ENCODE measurements at places on chromosomes 5 and 9.

GRCh38 chr5:69517763-69518212, 25.2 kb downstream of the OCLN start:
- no peak for DNase-seq

DNA sequence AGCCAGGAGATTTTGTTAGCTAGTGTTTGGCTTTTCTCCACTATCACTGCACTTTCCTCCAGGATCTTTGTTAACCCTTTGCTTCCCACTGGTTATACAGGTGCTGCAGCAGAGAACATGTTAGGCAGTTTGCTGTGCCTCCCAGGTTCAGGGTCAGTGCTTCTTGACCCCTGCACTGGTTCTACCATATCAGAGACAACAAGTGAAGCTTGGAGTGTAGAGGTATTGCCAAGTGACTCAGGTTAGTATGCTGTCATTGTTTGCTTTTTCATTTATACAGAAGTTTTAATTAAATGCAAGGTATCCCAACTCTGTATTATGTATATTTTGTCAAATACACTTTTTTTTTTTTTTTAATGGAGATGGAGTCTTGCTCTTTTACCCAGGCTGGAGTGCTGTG, 68.4 kb downstream of the GAPVD1 start:
- DNase-seq: no peak

DNA sequence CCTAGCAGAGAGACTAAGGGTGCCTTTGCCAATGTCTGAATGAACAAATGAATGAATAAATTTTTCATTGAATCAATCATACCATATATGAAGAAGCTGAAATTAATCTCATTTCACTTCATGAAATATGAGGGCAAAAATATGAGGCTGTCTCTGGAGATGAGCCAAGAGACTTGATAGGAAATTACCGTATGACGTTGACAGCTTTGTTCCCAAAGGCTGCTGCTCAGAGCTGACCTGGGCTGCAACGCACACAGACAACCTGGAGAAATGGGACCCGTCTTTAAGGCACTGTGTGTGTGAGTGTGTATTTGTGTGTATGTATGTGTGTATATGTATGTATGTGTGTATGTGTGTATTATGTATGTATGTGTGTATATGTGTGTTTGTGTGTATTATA, 226.1 kb downstream of the IRX2 start:
- DNase-seq: no peak

GRCh38 chr5:149667829-149668330, 62.2 kb upstream of the PPARGC1B start:
- no peak for DNase-seq

DNA sequence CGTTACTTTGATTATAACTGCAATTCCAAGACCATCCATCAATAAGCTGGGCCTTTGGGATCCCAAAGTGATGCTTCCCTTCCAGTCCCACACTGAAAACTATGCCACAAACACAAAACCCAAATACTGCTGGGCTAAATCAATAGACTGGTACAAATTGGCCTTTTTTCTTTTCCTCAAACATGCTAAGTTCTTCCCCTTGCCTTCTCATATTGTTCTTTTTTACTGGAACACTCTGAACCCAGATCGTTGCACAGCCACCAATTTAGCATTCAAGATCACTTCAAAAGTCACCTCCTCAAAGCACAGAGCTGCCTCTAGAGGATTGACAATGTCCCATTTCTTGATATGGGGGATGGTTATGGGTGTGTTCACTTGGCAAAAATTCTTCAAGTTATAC, 66.0 kb downstream of the ACTL7B start:
- DNase-seq: no peak

DNA sequence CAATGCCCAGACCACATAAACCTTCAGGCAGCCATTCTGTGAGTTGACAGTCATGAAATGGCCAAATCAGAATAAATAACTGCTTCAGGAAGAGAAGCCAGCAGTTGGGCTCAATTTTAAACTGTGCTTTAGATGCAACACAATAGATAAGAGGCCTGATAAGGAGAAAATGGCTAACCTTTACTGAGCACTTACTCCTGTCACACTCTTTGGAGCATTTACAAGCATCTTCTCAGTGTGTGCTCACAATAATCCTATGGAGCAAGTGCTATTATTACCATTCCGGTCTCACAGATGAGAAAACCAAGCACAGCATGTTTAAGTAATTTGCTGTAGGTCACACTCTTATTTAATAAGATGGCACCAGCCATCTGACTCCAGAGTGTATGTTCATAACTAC, 11.5 kb upstream of the SH3RF2 start:
- no peak for DNase-seq

GRCh38 chr5:98458726-98459125, 314.7 kb upstream of the RGMB start:
- no peak for DNase-seq

DNA sequence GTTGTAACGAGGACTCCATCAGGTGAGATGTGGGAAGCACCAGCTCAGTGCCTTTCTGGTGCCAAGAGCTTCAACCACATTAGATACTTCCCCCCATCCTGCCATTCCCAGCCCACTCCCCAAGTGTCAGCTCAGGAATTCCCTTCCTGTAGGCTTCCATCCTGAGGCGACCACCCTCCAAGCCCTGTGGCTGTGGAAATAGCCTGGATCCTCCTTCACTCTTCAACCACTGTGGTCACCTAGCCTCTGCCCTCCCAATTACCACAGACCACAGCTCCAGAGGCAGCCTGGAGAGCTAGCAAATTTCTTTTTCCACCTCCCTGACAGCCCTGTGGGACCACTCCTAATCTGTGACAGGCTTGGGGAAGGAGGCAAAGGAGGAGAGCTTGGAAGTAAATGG, 219.8 kb upstream of the MAP3K1 start:
- DNase-seq: no peak

- peak; percentile 16 for DNase-seq
Measured at GRCh38 chr9:130866474-130866965, 30.1 kb downstream of the QRFP start.

- DNase-seq: no peak
Measured at GRCh38 chr5:167943343-167943742, 348.1 kb upstream of the WWC1 start.

DNA sequence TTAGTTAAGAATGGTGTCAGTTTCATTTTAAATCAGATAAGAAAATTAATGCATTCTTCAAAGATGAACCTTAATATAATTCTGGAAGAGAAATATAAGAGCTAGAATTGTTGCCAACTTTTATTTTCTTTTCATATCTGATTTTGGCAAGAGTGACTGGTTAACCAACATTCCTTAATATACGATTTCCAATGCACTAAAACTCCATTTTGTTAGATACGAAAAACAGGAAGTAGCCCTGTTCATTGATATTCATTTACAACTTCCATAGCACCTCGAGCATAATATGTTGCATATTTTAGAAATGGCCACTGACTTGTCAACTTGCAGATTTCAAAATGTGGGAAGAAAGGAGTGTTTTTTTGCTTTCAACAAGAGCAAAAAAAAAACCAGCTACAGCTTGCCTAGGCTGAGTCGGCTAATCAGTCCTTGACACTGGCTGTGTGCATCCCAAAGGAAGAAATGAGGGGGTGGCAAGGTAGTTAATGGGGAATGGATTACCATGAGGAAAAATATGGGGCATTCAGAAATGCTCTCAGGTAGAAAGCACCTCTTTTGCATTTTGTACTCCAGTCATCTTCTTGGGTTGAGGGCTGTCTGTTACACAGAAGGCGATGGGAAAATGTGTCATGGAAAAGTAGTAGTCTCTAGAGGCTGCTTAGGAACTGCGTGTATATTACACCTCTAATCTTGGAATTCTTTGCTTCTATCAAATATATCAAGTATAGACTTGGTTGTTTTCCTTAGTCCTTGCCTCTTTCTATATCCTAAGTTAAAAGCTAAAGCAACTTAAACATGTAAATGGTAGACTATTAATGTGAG, 3.9 kb downstream of the MAP3K1 start:
- no peak for DNase-seq

DNA sequence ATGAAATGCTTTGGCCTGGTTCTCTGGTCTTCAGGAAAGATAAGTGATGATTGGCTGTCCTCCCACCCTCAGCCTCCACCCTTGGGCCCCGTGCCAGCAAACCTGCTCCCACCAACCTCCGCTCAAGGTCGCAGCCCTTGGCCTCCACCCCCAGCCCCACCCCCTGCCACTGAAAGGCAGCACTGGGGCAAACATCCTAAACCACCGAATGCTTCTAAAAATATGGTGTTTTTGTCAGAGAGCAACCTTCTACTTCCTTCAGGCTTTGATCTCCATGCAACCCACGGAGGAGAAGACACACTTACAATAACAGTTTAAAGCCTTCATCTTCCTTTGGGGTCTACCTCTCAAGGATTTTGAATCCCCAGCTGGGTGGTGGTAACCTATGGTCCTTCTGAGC, 24.0 kb upstream of the TCF7 start:
- DNase-seq: no peak

- DNase-seq: no peak
Measured at GRCh38 chr5:146222005-146222404, 18.6 kb downstream of the RBM27 start.

DNA sequence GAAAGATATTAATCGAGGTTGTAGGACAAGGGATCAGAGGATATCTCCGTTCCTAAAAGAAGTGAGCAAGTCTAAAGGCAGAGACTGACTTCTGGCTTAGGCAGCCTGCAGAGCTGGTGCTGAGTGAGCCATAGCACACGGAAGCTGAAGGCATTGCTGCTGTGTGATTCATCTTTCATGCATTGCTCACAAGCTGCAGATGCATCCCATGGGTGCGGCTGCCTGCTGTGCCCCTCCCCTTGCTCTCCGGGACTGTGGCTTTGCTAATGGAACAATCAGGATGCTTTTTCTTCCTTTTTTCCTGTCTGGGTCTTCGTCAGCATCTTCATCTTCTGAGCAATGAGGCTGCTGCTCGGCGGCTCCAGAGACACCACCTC, 341.4 kb downstream of the DIRAS2 start:
- DNase-seq: no peak

DNA sequence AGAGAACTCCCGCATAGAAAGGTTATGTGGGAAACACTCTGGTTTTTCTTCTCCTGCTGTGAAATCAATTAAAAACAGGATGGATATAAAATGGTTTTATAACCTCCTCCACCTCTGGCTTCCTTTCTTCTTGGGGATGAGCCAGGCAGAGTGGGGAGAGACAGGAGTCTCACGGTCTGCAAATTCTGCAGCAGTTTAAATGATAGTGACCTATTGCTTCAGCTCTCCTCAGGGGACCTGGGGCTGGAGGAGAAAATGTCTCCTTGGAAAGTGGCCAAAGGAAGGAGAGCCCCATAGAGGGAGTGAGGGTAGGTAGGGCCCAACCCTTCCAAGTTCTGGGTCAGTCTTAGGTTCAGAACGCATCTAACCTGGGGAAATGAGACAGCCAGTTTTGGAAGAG, 118.8 kb downstream of the MTX3 start:
- no peak for DNase-seq

GRCh38 chr5:14708551-14708950, 44.0 kb downstream of the OTULIN start:
- no peak for DNase-seq

- no peak for DNase-seq
Measured at GRCh38 chr5:119393746-119394145, 37.9 kb downstream of the TNFAIP8 start.

GRCh38 chr5:85628153-85628552, 989.6 kb upstream of the COX7C start:
- DNase-seq: no peak

DNA sequence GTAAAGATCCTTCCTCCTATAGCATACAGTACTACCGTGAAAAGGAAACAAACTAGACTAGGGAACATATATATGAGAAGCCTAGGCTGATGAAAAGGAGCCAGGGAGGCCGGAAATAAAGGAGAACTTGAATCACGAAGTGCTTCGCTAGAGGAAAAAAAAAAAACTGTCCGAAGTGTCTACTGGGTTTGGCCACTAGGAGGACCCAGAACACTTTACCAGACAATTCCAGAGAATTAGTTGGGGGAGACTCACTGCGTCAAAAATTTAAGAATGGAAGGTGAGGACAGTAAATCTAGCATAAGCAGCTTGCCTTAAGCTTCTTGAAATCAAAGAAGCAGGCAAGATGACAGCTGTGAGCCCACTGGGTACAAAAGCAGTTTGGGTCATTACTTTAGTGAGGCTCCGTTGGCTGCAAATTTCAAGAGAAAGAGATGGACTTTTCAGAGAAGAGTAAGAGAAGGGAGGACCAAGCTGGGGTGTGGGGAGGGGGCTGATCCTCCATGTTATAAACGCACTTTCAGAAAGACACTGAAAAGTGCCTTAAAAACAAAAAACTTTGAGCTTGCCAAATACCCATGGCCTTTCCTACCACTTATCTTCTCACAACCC, 47.4 kb downstream of the P4HA2 start:
- no peak for DNase-seq

DNA sequence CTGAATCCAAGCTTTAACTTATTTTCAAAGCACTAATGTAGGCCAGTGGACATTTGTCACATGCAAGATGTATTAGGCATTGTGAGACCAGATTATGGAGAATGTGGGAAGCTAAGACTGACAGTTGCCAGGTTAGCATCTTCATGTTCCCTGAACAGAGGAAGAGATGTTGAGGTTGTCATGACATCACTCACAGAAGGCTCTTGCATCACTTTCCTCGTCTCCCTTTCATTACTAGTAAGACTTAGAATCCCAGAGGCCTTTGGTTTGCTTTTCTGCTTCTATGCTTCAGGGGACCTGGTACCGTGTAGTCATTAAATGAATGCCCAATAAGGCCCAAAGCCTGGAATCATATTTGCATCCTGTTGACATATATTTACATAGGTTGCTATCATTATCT, 76.4 kb upstream of the RPS23 start:
- no peak for DNase-seq

DNA sequence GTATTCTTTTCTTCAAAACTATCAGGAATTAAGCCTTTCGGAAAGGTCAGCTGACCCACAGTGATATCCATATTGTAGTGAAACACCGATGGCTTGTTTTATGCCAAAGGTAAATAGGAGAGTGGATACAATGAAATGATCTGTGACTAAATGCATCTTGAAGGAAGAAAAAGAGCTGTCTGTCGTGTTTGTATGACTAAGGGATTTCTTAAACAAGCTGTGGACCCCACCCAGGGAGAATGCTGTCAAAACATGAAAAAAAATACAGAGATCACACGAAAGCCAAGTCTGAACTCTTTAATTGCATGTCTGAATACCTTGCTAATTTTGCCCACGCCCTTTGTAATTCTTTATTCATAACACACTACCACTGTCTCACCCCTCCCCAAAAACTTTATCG, 286.4 kb upstream of the WWC1 start:
- DNase-seq: no peak
